Activated T-helper 1 cell treated with anti-CD3 and anti-CD28 coated beads, Interleukin-12 subunit alpha, Interleukin-12 subunit beta, Interleukin-2, Interleukin-4 antibody, amounts not matched to agents 30 ng/mL and 10 ng/mL and 1 ng/mL, durations not matched to agents 14 hours and 24 hours and 36 hours (primary cell): ENCODE measurements at places on chromosomes 2 and 18. TPM values are rescaled to one million over a fixed set of nuclear protein-coding genes. Genes with fewer than 3 reads are reported as not detected.

Gene SLC35F6
- 14.3 and 14.5 TPM in 2 replicates for total RNA-seq

Gene TTN
- total RNA-seq = 1.7 TPM in 2 replicates

GRCh38 chr18:9738266-9738969, 30.3 kb downstream of the RAB31 start:
- DNase-seq = no peak

- no peak for DNase-seq
Observed at GRCh38 chr2:65025453-65026123, 30.6 kb upstream of the CEP68 start.

DNA sequence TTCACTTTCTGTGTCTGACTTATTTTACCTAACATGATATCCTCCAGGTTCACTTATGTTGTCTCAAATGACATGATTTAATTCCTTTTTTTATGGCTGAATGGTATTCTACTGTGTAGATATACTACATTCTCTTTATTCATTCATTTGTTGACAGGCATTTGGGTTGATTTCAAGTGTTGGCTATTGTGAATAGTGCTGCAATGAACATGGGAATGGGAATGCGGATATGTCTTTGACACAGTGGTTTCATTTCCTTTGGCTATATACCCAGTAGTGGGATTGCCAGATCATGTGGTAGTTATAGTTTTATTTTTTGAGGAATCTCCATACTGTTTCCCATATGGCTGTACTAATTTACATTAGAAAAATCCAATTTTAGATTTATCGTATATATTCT, 195.4 kb upstream of the KLHL14 start:
- no peak for DNase-seq

- no peak for DNase-seq
Observed at GRCh38 chr18:78433562-78433961, 546.1 kb upstream of the SALL3 start.

Gene NOTO
- total RNA-seq = not detected in 2 replicates

Gene SIX3
- total RNA-seq = not detected in 2 replicates

DNA sequence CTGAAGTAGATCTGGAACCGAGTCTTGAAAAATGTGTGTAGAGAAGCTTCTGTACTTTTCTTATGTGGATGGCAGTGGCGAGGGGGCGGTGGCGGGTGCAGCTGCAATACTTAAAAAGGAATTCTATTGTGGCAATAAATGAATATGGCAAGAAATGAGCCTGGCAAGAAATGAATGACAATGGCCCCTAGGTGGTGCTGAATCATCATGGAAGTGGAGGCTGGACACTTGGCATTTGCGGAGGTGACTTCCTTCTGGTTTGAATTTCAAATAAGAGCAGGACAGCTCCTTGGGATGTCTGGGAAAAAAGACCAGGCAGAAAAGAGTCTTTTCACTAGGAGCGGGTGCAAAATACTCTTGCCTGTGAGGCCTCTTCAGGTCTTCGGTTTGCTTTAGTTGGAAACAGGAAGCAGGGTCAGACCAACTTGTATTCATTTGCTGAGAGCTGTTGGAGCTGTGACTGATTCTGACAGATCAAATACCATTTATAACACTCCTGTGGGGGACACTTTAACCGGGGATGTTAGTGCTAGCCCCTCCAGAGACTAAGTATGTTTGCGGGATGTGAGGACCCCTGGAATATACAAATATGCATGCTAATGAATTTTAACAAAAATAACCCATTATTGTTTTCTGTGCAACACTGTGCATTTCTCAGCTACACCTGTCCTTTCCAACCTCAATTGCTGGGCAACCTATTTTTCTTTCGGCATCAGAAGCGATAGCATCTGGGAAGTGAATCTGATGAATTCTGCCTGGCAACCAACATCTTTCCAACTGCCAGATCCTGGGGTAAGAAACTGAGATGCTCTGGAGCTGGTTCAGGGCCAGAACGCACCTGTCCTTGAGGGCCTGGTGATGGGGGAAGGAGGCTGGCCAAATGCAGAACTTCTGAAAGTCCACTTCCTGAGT, 35.4 kb downstream of the FASTKD2 start:
- peak; percentile 28 for DNase-seq

- DNase-seq = no peak
Observed at GRCh38 chr2:218622606-218623365, 15.1 kb downstream of the PLCD4 start.

DNA sequence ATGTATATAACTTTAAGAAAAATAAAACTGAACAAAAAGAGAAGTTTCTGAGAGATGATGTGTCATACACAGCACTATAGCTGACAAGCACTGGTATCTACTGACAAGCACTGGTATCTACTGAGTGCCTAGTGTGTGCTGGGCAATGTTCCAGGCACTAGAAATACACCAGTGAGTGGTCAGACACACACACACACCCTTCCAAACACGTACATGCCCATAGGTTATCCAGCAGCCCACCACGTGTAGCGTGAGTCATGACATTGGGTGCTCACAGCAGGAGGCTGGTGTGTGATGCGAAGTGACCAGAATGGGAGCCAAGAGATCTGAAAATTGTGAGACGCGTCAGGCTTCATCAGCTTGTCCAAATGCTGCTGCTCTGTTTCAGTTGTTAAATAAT, 12.2 kb upstream of the GNAL start:
- no peak for DNase-seq
